Activated effector memory CD4-positive, alpha-beta T cell treated with anti-CD3 and anti-CD28 coated beads, Interleukin-2, amount 50 U/mL, for 16 hours (primary cell): ENCODE measurements at places on chromosomes 13 and 19.

DNA sequence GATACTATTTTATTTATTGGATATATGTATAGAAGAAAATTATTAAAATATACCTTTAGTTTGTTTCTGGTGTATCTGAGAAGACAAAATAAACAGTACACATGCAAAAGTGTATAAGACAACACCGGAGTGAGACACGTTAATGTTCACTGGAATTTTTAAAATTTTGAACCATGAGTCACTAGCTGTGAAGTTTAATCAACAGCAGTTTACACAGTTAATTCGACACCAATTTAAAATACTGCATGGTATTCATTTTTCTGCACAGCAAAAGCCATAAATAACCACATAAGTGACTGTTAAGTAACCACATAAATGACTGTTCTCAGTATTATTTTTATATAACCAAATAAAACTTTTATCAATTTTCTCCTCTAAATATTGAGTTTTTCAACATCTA lies 418.7 kb upstream of the NBEA start:
- no peak for DNase-seq

GRCh38 chr19:43581467-43581866 lies 5.9 kb downstream of the PINLYP start:
- DNase-seq = no peak

- DNase-seq = peak; percentile 63
Observed at GRCh38 chr19:49338691-49339300, 3.6 kb downstream of the CD37 start.

DNA sequence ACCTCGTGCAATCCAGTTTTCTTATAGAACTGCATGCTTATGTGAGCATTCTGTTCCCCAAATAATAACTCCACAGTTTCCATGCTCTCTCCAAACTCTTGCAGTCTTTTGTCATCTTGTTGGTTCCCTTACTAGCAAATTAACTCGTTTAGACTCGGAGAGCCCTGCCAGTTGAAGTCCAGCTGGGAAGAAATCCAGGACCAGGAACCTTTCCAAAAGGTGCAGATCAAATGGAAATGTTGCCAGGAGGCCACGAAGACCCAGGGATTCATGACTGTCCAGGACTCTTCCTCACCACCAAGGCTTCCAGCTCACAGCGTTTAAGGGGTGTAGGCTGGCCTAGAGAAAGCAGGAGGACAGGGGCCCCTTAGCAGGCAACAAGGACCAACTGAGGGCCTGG lies 2.1 kb upstream of the TDRD12 start:
- DNase-seq = no peak

DNA sequence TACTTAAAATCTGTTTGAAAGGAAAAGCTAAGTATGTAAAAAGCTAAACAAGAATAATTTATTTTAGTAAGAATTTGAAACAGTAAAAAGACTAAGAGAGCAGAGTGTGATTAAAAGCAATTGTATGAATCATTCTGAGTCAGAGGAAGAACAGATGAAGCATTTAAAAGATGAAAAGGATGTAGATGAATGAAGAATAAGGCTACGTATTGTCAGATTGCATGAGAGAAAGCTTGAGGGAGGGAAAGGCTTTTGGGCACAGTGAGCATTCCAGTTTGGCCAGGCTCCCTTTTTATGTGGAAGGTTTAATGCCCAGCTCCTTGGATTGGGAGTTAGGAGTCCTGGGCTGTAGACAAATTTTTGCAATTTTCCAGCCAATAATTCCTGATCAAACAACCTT lies 117.7 kb downstream of the FREM2 start:
- DNase-seq = no peak

DNA sequence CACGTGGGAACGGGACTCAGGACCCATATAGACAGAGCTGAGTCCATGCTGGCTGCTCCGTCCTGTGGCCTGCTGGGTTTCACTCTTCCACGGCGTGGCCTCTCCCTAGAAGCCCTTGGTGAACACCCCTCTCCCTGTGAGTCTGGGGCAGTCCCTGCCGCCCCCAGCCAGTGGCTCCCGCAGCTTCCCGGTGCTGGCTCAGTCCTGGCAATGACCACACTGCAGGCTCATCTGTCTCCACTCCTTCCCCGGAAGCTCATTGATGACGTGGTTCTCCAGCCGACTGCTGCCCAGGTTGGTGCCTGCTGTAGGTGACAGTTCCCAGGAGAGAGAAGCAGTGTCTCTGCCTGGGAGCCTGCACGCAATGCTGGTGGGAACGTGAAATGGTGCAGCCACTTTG lies 2.1 kb upstream of the TEX29 start:
- DNase-seq = no peak

DNA sequence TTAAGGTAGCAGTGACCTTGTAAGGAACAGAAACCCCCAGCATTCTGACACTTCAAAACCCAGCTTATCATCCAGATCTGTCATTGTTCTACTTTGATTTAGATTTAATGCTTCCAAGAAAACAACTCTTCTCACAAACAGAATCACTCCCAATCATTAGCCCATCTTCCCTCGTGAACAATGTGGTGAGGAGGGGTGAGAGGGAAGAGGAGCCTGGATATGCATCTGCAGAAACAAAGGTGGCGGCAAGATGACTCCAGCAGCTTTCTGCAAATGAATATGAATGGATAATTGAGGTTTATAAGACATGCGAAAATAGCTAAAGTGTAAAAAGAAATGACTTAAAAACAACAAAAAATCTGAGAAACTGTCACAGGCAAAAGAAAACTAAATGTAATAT lies 859.9 kb upstream of the SLC10A2 start:
- no peak for DNase-seq

- DNase-seq = peak; percentile 90
Observed at GRCh38 chr19:46000491-46001246, 5.4 kb downstream of the CCDC61 start.

- no peak for DNase-seq
Observed at GRCh38 chr13:92054389-92054788, 656.0 kb downstream of the GPC5 start.

DNA sequence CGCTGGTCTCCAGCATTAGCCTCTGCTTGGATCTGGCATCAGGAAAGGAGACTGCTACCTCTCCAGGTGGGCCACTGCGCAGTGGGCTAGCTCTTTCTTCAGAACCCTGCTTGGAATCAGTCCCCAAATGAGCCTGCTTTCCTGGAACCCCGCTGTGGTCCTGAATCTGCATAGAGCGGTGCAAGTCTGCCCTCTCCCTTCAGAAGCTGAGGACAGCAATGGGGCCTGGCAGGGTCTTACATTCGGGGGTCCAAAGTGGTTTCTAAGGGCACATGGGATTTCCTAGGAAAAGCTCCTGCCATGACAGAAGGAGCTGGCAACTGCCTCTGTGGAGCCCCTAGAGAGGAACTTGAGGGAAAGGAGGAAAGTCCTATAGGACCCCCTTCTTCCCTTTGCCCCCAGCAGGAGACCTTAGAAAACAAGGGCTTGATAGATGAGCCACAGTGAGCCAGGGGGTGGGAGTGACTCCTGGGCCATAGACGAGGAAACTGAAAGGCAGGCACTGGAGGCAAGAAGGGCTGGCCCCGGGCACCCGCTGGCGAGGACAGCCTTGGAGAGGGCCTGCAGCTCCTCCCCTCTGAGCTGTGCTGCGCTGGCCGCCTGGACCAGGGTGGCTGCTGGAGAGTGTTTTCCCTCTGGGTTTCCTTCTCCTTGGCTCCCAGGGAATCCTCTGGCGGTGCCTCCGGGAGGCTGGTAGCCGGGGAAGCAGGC lies 1.4 kb upstream of the VSTM2B start:
- no peak for DNase-seq

DNA sequence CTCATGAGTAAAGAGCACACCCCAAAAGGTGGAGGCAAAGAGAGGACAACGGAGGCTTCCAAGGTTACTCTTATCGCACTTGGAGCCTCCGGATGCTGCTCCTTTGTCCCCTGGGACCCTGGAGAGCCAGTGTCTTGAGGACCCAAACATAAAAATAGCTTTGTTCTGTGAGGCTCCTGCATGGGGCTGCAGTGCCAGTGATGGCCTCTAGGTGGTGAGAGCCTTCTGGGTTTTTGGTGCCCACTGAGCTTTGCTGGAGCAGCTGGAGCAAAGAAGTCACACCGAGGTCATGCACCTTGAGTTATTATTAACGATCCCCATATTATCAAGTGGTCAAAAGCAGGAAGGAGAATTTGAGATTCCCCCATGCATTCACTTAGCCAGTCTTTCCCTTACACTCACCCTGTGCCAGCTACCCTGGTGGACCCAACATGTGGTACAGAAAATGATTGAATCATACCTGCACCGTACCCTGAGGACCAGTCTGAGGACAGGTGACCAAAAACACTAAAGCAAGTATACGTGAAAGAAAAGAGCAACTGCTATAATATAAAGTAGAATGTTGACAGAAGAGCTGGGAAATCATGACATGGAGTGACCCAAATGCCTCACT lies 41.5 kb downstream of the ZNF682 start:
- peak; percentile 76 for DNase-seq

GRCh38 chr19:42528354-42529247 lies at the start of gene CEACAM1:
Gene CEACAM1 (minus strand): TSS chr19:42528481. CDS start chr19:42528374, 107 bp downstream.
- peak; percentile 78 for DNase-seq

DNA sequence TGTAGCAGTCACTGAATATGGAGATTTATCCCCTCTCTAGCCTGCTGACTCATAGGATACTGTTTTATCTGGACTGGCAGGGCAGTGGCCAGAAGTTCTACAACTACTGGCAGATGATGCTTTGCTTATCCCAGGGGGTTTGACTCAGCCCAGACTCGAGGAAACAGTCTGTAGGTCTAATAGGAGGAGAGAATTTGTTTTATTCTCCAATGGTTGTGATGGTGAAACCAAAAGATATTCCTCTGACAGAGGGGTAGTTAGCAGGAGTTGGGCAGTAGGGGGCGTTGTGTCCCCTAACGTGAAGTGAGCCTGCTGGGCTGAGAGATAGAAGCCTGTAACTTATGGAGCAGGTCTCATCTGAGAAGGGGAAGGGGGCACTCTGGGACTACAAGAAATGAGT lies 74.9 kb downstream of the WTIP start:
- DNase-seq = no peak

GRCh38 chr19:38667661-38668171 lies 20.3 kb downstream of the ACTN4 start:
- no peak for DNase-seq

DNA sequence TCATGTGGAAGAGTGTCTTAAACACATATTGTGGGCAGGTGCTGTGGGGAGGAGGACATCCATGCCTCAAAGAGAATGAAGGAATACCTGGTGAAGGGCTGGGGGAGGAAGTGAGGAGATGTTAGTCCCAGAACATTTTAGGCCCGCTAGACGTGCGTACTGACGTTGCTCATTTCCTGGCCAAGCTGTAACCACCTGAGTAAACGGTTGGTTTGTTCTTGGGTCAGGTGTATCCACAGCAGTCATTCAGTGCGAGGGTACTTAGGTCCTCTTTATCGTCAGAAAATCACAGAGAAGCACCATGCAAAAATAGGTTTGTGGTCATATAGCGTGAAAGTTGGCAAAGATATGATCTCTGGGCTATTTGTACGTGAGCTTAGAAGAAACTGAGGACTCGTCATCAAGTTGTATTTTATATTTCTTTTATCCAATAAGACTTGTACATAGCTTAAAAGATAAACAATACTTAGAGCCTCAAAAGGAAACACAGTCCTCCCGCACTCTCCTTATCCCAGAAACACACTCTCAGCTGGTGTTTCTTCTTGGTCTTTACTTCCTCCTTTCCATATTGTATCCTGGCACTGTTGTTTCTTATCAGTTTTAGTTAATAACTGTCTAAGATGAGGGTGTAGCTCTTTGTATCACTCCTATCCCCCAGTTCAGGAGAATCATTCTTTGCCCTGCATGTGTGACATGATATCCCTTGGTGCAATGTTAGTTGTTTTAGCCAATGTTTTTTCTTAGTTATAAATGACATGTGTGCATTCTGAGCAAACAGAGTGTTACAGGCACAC lies 52.0 kb downstream of the ARHGEF7 start:
- no peak for DNase-seq

GRCh38 chr19:47469363-47469700 lies 2.4 kb downstream of the SLC8A2 start:
- no peak for DNase-seq

DNA sequence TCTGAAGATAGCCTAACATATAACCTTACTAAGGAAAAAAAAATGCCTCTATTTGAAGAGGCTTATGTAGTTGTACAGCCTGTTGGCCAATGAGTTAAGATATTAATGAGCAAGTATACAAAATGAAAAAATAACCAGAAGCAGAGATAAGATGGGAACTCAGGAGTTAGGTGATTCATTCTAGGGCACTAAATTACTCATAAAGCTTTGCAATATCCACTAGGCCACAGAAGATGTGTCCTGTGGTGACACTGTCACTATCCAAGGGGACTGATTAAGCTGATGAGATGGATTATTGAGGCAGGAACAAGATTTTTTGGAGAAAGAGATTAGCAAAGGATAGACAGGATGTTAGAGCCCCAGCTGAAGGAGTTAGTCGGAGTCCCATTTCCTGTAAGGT lies 99.6 kb downstream of the LIG4 start:
- no peak for DNase-seq

DNA sequence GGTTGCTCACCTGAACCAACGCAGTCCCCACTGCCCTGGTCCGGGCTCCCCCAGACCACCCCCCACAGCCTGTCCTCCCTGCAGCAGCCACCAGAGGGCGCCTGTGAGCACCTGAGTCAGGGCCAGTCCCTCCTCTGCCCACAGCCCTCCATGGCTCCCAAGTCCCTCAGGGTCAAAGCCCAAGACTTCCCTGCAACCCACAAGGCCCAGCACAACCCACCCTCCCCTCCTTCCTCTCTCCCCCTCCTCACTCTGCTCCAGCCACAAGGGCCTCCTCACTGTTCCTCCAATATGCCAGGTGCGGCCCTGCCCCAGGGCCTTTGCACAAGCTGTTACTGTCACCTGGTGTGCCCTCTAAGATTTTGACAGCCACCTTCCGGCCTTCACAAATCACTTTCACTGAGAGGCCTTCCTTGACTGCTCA lies 10.9 kb downstream of the GNA15 start:
- DNase-seq = peak; percentile 92

DNA sequence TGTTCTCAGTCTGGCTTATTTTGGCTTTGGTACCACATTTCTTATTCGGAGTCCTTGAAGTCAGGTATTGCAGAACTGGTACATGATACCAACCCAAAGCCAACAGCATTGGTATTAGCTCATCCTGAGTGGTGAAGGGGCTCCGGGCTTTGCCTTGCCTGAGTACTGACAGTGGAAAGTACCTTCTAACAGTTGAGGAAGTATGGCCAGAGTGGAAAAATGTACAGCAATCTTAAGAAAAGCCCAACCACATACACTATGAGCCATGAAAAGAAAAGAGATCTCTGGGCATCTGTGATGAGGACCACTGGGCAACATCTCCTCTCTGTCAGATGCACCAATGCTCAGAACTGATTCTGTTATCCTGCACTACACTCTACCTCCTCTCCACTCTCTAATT lies 8.3 kb downstream of the LCP1 start:
- DNase-seq = peak; percentile 76

DNA sequence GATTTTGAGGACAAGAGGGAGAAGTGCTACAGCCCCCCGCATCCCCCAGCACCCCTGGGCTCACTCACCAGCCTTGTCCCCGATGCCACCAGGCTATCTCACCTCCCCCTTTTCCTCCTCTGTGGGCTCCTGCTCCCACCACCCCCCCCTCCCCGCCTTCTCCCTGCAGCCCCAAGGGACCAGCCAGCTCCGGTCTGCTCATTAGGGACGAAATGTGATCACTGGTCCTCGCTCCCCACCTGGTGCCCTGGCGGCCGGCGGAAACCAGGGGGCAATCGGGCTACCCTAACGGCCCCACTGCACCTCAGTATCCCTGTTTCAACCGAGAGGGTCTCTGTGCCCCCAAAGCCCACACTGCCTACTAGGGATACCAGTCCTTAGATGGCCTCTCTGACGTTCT lies 2.7 kb downstream of the GPR4 start:
- DNase-seq = no peak

- DNase-seq = no peak
Observed at GRCh38 chr19:6610934-6611852, 20.2 kb upstream of the CD70 start.
